Caco-2 (cell line): ENCODE measurements at places on chromosomes 3 and 15.

- DNase-seq: no peak
Measured at GRCh38 chr3:113574213-113574612, 41.9 kb downstream of the SIDT1 start.

DNA sequence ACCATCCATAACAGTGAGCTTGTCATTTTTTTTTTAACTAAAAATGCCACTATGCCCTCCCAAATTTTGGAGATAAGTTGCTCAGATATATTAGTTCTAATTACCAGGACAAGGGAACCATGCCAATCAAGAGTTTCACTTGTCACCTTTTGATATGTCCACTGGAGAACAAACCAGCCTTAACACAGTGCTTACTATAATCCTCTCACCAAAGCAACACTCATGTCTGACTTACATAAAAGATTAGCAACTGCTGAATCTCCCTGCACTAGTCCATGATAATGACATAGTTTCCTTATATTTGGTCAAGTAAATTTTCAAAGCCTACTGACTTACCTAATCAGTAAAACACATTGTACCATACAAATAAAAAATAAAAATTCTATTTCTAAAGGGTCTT is 44.4 kb downstream of the TTBK2 start:
- DNase-seq: no peak

GRCh38 chr3:144390786-144391185 is 419.2 kb downstream of the DIPK2A start:
- no peak for DNase-seq

- peak; percentile 60 for DNase-seq
Measured at GRCh38 chr3:12479919-12480427, 4.3 kb upstream of the TSEN2 start.

GRCh38 chr15:57253082-57253481 is 123.2 kb upstream of the CGNL1 start:
- DNase-seq: no peak

DNA sequence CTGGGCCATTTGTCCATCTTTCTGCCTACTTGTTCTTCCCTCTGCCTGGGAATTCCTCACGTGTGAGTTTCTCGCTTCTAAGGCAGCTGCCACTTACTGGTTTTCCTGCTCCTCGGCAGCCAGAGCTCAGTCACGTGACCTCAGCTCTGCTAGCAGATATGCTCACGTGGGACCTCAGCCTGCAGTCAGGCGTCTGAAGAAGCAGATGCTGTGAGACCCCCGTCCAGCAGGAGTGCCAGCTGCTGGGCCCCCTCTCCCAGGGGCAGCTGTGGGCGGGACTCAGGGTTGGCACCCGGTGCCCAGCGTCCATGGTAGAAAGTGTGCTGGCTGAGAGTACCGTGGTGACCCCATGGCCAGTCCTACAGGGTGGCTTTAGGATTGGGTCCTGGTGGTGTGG is 161.3 kb upstream of the TLE3 start:
- DNase-seq: no peak
